ENCODE measurements at places on chromosomes 4 and X. TPM values are rescaled to one million over a fixed set of nuclear protein-coding genes. Genes with fewer than 3 reads are reported as not detected.

HELT gene
- total RNA-seq: not detected

ZCCHC18 gene
- 3.2 TPM for total RNA-seq

MID2 gene
- total RNA-seq: 7.8 TPM

ARAP2 gene
- 13.8 TPM for total RNA-seq

CENPVL3 gene
- under 0.01 TPM for total RNA-seq
